ENCODE measurements at places on chromosomes 13 and 19.

- no peak for DNase-seq
Observed at GRCh38 chr19:13022111-13022858, 27.0 kb downstream of the NFIX start.

- no peak for DNase-seq
Observed at GRCh38 chr19:51293571-51294210, 17.8 kb upstream of the IGLON5 start.

DNA sequence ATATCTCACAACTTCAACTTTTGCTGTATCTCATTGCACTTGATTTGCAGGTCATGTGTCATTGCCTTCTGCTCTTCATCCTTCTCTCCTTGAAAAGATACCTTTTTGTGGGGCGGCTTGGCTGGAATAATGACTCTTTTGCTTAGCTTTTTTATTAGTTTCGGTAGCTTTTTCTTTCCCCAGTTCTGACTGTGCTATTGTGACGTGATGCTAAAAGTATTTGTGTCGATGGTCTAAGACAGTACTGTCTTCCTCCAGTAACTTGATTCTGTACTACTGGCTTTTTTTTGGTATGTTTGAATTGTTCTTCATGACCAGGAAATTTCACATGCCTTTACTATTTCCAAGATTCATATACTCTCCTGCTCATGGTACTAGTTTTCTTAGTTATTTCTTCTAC lies 63.1 kb downstream of the SLITRK1 start:
- DNase-seq = no peak

- DNase-seq = no peak
Observed at GRCh38 chr19:56670961-56671612, 470 bp downstream of the ZNF835 start.

- DNase-seq = no peak
Observed at GRCh38 chr19:47065242-47065641, 16.8 kb upstream of the TMEM160 start.

GRCh38 chr19:18987456-18987855 lies 45.9 kb downstream of the SUGP2 start:
- no peak for DNase-seq

- no peak for DNase-seq
Observed at GRCh38 chr13:39347926-39348901, 254.8 kb downstream of the LHFPL6 start.

GRCh38 chr19:58498316-58499020 lies 13.3 kb downstream of the SLC27A5 start:
- no peak for DNase-seq

DNA sequence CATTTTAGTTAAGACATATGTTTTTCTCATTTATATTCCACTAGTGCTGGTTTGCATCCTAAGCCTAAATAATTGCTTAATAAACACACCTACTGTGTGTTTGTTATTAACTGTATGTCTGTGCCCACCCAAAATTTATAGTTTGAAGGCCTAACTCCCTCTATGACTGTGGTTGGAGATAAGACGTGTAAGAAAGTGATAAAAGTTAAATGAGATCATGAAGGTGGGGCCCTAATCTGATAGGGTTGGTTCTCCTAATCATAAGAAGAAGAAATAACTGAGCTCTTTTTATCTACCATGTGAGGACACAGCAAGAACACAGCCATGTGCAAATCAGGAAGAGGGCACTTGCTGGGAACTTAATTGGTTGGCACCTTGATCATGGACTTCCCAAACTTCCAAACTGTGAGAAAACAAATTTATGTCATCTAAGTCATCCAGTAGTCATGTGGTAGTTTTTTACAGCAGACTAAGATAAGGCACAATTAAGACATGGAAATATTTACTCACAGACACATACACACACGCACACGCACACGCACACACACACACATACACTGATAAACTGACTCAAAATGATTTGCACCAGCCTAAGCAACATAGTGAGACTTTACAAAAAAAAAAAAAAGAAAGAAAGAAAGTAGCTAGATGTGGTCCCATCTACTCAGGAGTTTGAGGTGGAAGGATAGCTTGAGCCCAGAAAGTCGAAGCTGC lies 662.1 kb downstream of the PCDH9 start:
- DNase-seq = no peak

GRCh38 chr19:41589371-41589770 lies 13.4 kb downstream of the CEACAM21 start:
- no peak for DNase-seq

- no peak for DNase-seq
Observed at GRCh38 chr13:30257468-30258099, 49.8 kb downstream of the KATNAL1 start.
